ENCODE measurements at places on chromosomes 5 and 9.

GRCh38 chr5:88085462-88085861 is 183.2 kb downstream of the TMEM161B start:
- DNase-seq, result no peak

DNA sequence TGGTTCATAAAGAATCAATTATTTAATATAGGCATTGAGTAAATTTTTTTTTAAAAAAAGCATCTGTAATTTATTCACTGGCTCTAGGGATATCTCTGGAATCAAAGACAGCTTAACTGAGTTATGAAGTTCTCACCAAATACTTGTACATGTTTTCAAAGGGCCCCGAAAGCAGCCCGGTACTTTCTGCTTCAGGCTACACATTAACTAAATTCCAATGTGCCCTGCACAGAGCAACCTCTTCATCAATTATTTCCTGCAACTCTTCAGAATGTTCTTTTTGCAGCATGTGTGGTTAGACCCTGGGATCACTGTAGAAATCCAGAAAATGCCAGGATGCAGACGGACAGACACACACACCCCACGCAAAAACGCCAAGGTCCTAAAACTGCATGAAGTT is 209.0 kb downstream of the EFNA5 start:
- no peak for DNase-seq

DNA sequence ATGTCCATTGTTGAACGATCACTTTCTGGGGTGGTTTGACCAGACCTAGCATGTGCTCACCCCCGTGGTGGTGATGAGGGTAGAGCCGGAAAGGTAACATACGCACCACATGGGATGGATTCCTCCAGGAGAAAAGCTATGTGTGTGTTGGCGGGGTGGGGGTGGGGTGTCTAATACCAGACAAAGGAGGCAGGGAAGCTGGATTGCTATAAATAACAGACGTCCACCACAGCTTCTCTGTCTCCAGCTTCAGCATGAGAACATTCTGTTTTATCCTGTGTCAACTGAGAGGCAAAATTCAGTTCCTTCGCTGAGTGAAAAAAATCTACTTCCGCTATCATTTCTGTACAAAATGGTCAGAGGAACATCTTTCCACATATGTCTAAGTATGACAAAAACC is 151.0 kb downstream of the PCSK1 start:
- DNase-seq, result no peak

- DNase-seq, result no peak
Observed at GRCh38 chr9:26043431-26043830, 365.2 kb upstream of the TUSC1 start.

DNA sequence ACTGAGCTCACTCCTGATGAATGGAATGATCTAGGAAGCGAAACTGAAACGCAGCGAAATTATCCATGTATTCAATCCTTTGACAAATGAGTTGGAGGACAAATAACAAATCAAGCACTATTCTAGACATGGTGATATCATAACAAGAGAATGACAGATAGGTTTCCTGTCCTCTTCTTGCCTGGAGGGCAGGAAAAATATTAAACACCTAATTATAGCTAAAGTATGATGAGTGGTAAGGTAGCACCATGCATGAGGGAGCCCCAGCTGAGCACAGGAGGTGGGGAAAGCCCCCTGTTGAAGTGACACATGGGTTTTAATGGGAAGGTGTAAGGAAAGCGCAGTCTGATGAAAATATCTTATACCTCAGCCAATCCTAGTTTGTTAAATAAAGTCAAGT is 225.2 kb downstream of the NPR3 start:
- no peak for DNase-seq

DNA sequence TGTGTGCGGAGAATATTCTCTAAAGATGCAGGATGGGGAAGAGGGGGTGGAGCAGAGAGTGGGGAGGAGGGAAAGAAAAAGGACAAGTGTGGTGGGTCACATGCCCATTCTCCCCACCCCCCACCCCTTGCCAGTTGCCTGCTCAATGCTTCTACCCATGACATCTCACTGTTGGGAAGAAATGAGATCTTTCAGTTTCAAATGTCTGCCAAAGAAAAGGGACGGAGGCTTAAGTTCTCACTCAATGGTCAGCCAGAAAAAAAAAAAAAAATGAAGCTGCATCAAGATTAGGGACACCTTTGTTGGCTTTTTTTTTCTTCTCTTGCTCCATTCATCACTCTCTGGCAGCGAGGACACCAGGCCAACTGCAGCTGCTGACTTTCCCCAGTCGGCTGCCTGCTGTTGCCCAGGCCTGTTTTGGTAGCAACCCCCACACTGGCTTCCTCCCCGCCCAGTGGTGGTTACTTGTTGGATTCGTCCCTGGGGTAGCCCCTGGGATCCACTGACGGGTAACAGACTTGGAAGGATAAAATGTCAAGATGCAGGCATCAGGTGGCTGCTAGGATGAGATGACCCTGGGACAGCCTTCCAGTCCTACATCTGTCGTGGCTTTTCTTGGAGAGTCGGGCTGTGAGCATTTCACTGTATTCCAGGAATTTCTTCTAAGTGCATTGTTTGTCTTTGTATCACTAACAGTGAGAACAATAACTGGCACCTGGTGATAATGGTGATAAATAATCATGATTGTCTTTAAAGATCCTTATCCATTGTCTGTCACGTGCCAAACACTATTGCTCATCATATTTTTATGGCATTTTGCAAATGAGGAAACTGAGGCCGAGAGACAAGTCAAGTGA is 9.1 kb downstream of the WWC1 start:
- no peak for DNase-seq

- DNase-seq, result no peak
Observed at GRCh38 chr5:138724470-138725146, 28.6 kb upstream of the CTNNA1 start.

DNA sequence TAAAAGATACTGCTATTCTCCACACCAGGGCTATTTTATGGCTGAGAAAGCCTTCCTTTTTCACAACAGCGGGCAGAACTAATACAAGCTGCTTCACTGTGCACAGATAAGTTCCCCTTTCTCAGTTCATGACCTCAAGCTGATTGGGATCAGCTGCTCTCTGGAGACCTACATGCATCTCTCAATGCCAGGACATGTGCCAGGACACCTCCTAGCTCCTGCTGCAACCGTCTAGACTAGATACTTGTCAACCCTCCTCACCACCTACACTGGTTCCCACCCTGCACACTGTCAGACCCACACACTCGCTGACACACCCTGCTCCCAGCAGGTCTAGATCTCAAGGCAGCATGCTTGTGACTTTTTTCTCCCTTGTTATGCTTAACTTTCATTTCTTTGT is 39.8 kb downstream of the STARD4 start:
- no peak for DNase-seq

- no peak for DNase-seq
Observed at GRCh38 chr5:122749886-122750285, 25.0 kb upstream of the SNX2 start.

GRCh38 chr5:20020247-20020646 is 32.2 kb upstream of the CDH18 start:
- DNase-seq, result no peak

DNA sequence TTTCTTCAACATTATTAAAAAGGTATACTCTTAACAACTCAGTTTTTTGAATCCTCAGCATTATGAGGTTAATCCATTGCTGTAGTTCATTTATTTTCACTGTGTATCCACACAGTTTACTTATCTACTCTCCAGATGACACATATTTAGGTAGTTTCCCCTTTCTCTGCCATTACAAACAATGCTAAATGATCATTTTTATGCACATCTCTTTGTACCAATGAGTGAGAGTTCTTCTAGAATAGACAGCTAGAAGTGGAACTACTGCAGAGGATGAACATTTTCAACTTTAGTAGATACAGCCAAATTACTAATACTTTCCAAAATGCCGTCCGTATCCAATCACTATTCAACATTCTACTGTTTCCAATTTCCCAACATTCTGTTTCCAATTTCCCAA is 11.5 kb downstream of the AFF4 start:
- DNase-seq, result no peak

DNA sequence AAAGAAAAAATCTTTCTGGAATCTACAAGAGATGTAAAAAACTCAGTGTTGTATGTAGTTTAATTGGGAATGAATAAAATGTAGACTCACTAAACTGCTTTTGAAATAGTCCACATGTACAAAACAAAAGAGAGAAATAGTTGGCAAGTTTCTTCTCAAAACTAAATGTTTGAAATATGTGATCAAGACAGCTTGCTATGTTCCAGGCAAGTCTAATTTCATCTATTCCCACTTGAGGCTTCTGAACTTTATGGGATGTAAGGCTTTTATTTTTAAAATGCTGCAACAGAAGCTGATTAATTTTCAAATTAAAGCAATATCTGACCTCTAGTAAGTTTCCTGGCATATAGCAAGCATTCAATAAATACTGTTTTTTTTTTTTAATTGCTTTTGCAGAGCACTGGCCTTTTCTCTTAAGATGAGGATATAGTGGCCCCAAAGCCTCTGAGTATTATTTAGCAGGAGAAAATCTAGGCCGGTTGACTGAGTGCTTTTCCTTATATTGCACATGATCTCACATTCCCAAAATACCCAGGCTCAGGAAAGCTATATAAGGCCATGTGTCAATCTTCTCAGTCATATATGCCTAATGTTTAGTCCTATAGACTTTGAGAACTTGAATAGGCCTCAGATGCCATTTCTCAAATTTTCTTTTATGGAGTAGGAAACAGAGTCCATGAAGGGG is 183.2 kb downstream of the NTRK2 start:
- DNase-seq, result no peak

DNA sequence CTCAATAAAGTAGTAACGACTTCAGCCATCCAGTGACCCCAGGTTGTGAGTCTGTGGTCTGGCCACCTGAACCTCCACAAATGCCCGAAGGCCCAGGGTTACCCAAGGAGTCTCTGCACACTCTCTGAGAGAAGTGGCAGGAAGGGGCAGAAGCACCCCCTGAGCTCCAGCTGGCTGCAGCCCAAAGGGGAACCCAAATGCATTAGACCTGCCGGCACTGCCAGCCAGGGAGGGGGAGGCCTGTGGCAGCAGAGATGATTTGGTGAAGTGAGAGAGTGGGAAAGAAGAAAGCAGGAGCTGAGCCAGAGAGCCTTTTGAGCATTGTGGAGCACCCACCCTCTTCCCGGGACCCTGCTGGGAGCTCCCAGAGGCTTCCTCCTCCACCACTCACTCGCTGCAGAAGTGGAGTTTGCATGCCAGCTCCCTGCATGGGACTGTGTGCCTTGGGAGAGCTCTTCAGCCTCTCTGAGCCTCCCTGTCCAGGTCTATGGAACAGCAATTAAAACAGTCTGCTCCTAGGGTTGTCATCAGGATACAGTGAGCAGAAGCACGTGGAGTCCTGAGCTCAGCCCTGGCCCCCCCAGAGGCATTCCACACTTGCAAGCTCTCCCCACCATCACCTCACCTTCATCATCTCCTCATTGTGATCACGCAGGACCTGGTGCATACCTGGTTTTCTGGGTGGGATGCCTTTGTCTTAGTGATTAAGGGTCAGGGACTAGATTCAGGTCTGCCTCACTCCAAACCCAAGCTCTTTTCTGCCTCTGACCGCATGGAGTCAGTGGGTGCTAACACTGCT is 13.8 kb upstream of the ANGPTL2 start:
- no peak for DNase-seq

DNA sequence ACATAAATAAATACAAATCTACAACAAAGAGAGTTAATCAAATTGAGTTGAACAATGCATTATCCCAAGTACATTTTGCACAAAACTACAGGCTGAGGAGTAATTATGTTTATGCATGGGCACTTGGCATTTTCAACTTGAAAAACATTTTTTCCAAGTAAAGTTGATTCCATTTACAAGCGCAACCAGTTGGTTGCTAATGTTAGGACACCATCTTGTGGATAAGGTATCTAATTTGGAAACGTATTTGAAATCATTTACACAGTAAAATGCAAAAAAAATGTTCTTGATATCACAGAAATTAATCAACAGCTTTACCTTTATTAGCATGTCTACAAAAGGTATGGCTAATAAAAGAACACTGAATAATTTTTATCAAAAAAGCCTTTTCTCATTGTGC is 18.8 kb downstream of the FTMT start:
- peak; percentile 6 for DNase-seq

- no peak for DNase-seq
Observed at GRCh38 chr5:95881833-95882232, 59.3 kb upstream of the GLRX start.

- no peak for DNase-seq
Observed at GRCh38 chr9:123232332-123232731, 36.1 kb downstream of the STRBP start.

DNA sequence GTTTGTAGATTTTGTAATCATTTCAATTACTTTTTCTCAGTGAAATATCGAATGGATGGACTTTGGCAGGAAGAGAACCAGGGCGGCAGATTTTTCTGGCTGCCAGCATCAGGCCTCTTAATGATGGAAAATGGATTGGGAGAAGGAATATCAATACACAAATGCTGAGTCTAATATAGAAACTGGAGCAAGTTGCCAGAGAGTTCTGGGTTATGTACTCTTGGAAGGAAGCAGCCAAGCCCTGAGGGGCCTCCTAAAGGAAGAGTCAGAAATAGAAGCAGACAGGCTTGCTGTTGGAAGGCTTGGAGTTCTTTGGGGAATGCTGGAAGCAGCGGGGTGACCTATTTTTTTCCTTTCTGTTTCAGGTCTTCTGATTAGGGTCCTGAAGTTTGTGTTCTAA is 428.6 kb downstream of the DMAC1 start:
- no peak for DNase-seq

DNA sequence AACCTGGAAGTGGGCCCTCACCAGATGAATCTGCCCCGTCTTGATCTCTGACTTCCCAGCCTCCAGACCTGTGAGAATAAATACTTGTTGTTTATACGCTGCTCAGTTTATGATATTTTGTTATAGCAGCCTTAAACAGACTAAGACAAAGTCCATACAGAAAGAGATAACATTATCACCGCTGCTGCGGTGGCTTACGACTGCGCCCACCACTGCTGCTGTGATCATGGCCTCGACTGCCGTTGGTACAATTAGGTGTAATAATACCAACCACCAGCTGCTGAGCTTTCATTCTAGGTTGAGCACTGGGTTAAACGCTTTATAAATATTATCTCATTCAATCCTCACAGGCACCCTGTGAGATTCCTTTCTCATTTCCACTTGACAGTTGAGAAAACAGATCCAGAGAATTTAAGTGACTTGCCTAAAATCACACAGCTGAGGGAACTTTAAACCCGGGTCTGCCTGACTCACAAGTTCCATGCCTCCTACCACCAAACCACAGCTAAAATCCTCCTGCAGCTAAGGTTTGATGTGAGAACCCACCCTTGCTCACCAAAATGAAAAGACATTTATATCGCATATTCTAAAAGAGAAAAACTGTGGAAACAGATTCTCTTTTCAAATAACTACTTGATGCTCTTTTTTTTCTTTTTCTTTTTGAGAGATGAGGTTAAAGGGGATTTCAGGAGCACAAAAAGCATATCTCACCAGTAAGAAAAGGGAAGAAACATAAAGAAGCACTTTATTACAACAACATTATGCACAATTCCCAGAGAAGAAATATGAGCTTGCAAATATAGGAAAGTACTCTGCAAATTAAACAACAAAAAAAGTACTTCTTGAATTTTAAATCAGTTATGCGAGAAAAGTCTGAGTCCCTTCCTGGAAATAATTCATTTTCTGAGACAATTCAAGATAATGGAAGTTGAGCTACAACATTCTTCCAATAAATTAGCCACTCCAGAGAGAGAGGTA is 23.9 kb downstream of the GOLM1 start:
- DNase-seq, result no peak

Data from SK-N-MC (cell line).